ENCODE measurements at places on chromosomes 3 and 15.
A peak's percentile ranks its signal among the peaks of the same experiment; 100 is the strongest.

GRCh38 chr3:42042747-42043098, 48.4 kb upstream of the TRAK1 start:
- peaks cover 9% of the 10 kb centered on the region for H3K36me3 ChIP-seq
- H3K27me3 ChIP-seq, result no peaks in the 10 kb centered on the region
- peak overlapping the region; percentile 95 for H3K27ac ChIP-seq
- no peak overlapping the region for H3K4me3 ChIP-seq

DNA sequence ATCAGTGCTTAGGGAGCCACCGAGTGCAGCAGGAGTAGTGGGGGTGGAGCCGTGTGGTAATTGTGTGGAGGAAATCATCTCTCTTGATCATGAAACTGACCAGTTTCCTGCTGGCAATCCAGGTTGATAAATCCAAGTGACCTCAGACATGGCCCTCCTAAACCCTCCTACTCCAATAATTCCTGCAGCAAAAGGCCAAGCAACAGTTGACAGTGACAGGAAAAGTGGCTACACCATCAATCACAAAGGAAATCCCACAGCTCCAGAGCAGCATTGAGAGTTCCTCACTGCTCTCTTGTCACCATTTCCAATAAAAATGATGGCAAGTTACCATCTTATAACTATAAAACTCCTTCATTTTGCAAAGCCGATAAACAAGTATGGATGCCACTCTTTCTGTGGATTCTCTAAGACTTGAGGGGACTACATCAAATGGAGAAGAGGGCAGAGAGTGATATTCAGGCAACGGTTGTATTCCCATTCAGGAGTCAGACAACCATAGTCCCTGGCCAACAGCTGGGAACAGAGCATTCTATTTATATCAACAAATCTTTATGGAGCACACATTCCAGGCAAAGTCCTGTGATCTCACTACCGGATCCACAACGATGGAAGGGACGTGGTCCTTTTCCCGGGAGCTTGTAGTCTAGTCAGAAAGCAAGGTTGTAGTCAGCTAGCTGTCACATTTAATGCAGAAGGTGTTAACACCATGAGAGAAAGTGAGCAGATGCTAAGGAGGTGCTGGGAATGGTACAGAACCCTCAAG, 312.5 kb upstream of the CTNNB1 start:
- DNase-seq, result no peak
- H3K27ac ChIP-seq, result no peak overlapping the region
- no peaks in the 10 kb centered on the region for H3K27me3 ChIP-seq

- H3K4me1 ChIP-seq, result peaks cover 8% of the 10 kb centered on the region
- H3K27me3 ChIP-seq, result peaks cover 2% of the 10 kb centered on the region
- no peak overlapping the region for H3K4me3 ChIP-seq
- DNase-seq, result no peak
These were observed 49.4 kb downstream of the GRK7 start for GRCh38 chr3:141812586-141812985.

DNA sequence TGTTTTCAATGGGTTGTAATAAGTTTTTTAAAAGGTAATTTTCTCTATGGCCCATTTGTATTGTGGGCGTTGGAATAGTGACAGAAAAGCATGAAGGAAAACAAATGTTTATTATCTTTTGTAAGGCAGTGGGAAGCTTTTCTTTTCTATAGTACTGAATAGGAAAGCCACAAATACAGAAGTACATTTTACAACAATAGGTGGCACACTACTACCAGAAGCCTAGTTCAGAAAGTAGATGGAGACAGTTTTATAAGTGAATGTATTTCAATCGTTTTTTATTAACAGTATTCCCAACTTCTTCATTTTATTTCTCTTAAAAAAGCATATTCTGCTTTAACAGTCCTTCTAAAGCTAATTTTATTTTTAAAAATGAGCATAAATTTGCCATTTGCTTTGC, 296.7 kb downstream of the PTPRG start:
- no peaks in the 10 kb centered on the region for H3K27me3 ChIP-seq
- H3K4me3 ChIP-seq, result no peak overlapping the region
- H3K36me3 ChIP-seq, result no peaks in the 10 kb centered on the region
- no peak overlapping the region for H3K27ac ChIP-seq
- no peak for DNase-seq

DNA sequence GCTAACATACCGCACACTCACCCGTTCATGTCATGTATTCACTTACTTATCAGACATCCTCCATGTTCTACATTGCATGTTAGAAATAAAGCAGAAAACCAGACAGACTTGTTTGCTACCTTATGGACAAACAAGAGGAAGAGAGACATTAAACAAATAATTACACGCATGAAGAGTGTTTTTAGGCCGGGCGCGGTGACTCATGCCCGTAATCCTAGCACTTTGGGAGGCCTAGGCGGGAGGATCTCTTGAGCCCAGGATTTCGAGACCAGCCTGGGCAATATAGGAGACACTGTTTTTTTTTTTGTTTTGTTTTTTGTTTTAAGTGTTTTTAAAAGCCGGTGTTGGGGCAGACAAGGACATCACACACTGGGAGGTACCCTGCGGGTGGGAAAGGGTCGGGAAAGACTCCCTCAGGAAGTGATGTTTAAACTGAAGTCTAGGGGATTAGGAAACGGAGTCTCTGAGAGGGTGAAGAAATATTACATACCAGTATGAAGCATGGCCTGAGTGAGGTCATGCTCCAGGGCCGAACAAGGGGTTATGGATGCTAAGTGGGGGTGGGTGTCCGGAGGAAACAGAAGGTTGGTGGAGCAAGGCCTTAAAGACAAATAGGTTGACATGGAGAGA, 2.1 kb upstream of the USP3 start:
- H3K4me3 ChIP-seq, result no peak overlapping the region
- peaks cover 35% of the 10 kb centered on the region for H3K27me3 ChIP-seq
- no peak for DNase-seq
- no peaks in the 10 kb centered on the region for H3K36me3 ChIP-seq
- no peak overlapping the region for H3K27ac ChIP-seq

DNA sequence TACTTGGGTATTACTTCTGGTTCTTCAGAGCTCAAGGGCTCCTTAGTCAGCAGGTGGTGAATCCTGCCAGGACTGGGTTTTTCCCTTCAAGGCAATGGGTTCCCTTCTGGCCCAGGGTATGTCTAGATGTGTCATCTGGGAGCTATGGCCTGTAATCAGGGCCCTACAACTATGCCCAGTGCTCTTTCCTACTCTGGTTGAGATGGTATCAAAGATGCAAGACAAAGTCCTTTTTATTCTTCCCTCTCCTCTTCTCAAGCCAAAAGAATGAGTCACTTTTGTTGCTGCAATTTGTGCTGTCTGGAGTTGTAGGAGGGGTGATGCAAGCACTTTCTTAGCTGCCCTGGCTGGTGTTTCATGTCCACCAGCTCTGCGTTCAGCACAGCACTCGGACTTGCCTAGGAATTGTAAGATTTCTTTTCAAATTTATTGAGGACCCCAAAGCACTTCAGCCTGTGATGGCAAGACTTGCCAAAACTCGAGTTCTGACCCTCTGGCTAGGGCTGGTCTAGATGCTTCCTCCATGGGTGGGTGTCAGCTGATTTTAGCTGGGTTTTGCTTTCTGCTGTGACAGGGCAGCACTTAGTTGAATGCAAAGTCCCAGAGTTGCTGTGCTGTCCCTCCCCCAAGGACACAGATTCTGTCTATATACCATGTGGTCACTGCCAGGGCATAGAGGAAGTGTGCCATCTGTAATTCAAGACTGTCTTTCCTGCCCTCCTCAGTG, 129.2 kb upstream of the CBLB start:
- no peak overlapping the region for H3K27ac ChIP-seq
- H3K27me3 ChIP-seq, result no peaks in the 10 kb centered on the region
- H3K4me3 ChIP-seq, result no peak overlapping the region
- DNase-seq, result no peak

DNA sequence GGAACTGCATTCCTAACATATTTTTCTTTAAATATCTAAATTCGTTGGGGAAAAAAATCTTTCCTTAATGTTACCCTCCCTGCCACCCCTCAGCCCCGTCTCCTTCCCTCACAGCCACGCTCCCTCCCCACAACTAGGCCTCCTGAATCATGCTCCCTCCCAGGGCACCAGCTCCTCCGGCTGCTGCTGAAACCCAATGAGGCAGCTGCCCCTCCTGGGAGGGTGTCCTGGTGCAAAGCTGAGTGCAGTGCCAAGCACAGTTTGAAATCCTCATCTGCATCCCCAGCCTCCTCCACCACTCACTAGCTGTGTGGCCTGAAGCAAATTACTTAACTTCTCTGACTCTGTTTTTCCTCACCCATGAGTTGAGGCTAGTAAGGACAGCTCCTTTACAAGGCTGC, 2.7 kb upstream of the NR2E3 start:
- no peaks in the 10 kb centered on the region for H3K36me3 ChIP-seq
- H3K27ac ChIP-seq, result peak overlapping the region; percentile 79
- H3K4me3 ChIP-seq, result no peak overlapping the region
- H3K4me1 ChIP-seq, result peaks cover 24% of the 10 kb centered on the region
- DNase-seq, result no peak

DNA sequence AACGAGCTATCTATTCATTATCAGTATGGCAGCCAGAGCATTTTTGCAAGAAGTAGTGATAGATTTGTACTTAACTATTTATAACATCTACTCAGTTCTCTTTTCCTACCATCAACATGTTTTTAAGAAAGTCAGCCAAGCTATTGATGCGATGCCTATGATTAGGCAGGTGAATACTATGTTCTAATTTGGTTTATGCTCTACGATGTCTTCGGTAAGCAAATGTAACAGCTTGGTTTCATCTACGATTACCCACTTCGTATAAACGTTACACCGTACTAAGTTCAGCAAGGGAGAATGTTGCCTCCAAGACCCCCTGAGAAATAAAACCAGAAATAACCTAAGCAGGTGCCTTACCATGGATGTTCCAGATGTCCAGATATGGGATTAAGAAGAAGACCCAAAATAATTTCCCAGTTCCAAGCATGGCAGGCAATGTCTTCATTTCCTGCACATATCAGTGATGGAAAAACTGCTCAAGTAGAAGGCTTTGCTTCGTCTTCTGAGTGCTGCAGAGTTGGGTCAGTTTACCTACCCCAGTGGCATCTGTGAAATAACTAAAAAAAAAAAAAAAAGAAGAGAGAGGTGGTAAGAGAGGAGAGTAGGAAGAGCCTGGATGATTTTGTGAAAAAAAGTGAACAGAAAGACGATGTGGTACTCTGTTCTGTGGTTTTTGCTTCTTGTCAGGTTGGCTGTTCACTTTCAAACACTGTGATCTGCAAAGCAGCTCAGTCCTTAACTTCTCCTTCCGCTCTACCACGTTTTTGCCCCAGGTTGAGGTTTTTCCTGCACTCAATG, at the start of gene BTLA:
Gene BTLA (minus strand): TSS at position 559 of the 798 bp plus-strand sequence. CDS start 114 bp downstream, at position 445.
- no peak within 1 kb of the TSS for H3K27ac ChIP-seq
- H3K4me1 ChIP-seq, result no peaks in the 10 kb centered on the region
- H3K4me3 ChIP-seq, result no peak within 1 kb of the TSS

- H3K4me3 ChIP-seq, result no peak overlapping the region
- no peak for DNase-seq
- H3K27ac ChIP-seq, result no peak overlapping the region
- H3K27me3 ChIP-seq, result no peaks in the 10 kb centered on the region
- H3K4me1 ChIP-seq, result no peaks in the 10 kb centered on the region
These were observed 57.0 kb downstream of the DUT start for GRCh38 chr15:48388016-48388851.

- no peak for DNase-seq
- H3K27ac ChIP-seq, result no peak overlapping the region
- H3K27me3 ChIP-seq, result no peaks in the 10 kb centered on the region
- no peak overlapping the region for H3K4me3 ChIP-seq
- no peaks in the 10 kb centered on the region for H3K4me1 ChIP-seq
- H3K36me3 ChIP-seq, result no peaks in the 10 kb centered on the region
These were observed 127.4 kb downstream of the EDEM1 start for GRCh38 chr3:5314897-5315296.

- H3K36me3 ChIP-seq, result no peaks in the 10 kb centered on the region
- no peak for DNase-seq
- H3K27me3 ChIP-seq, result peaks cover 3% of the 10 kb centered on the region
- no peaks in the 10 kb centered on the region for H3K4me1 ChIP-seq
- no peak overlapping the region for H3K27ac ChIP-seq
These were observed 59.6 kb downstream of the ATP10A start for GRCh38 chr15:25803541-25803940.

DNA sequence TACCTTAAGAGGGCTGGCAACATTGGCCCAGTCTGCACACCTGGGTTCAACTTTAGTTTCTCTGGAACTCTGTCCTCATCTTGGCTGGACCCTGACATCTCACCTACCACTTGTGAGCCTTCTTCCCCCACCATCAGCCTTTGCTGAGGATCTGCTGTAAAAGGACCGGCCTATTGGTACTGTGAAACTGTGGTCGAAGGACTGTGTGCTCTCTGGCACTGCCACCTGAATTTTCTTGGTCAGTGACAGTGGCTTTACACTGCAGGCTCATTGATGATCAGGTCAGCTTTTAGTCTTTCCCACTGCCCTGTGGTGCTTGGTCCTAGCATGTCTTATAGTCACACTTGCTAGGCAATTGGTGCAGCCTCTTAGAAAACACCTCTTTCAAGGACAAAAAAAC, 86.9 kb downstream of the PEX5L start:
- H3K36me3 ChIP-seq, result no peaks in the 10 kb centered on the region
- no peaks in the 10 kb centered on the region for H3K27me3 ChIP-seq
- no peaks in the 10 kb centered on the region for H3K4me1 ChIP-seq
- no peak for DNase-seq
- no peak overlapping the region for H3K27ac ChIP-seq
- no peak overlapping the region for H3K4me3 ChIP-seq

DNA sequence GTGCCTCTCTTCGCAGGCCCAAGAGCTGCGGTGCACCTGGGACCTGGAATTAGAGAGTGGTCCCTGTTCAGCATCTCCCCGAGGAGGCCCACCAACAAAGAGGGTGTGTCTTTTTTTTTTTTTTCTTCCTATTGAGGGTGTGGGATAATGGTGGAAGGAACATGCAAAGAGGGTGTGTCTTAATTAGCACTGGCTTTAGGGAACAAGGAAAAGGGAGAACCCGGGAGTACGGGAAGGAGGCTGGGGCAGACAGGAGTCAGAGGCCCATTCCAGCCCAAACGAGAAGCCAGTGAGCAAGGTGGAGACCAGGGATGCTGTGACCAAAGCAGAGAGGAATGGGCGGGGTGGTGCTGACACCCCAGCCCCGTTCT, 429 bp upstream of the LOXL1 start:
- no peak overlapping the region for H3K27ac ChIP-seq
- peak overlapping the region; percentile 82 for H3K4me3 ChIP-seq
- peaks cover 12% of the 10 kb centered on the region for H3K27me3 ChIP-seq
- no peak for DNase-seq
- no peaks in the 10 kb centered on the region for H3K36me3 ChIP-seq

DNA sequence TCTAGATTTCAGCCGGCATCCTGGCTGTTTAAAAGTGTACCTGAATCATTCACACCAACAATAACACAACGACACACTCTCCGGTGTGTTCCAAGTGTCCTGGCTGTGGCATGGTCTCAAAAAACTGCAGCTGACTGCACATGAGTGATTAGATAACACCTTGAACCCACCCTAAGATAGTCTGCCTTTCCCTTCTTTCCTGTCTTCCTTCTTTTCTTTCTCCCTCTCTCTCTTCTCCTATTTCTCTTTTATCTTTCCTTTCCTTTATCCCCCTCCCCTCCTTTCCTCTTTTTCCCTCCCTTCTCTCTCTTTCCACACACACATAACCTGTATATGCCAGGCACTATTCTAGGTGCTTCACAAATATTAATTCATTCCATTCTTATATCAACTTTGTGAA, 1.2 kb upstream of the FAH start:
- DNase-seq, result no peak
- peaks cover 8% of the 10 kb centered on the region for H3K4me1 ChIP-seq
- H3K27me3 ChIP-seq, result peaks cover 3% of the 10 kb centered on the region
- H3K4me3 ChIP-seq, result no peak overlapping the region

- no peaks in the 10 kb centered on the region for H3K27me3 ChIP-seq
- no peaks in the 10 kb centered on the region for H3K36me3 ChIP-seq
- H3K4me3 ChIP-seq, result no peak overlapping the region
- no peak overlapping the region for H3K27ac ChIP-seq
These were observed 273.8 kb upstream of the DCBLD2 start for GRCh38 chr3:99175276-99175812.

- H3K36me3 ChIP-seq, result peaks cover 20% of the 10 kb centered on the region
- no peak for DNase-seq
- H3K27me3 ChIP-seq, result no peaks in the 10 kb centered on the region
- H3K27ac ChIP-seq, result no peak overlapping the region
These were observed 6.4 kb downstream of the ATXN7 start for GRCh38 chr3:63869940-63870614.

Measured in neuronal stem cell (in vitro differentiated cells).